Heart left ventricle (tissue), 16 donors: ENCODE measurements at places on chromosomes 12 and 14.

DNA sequence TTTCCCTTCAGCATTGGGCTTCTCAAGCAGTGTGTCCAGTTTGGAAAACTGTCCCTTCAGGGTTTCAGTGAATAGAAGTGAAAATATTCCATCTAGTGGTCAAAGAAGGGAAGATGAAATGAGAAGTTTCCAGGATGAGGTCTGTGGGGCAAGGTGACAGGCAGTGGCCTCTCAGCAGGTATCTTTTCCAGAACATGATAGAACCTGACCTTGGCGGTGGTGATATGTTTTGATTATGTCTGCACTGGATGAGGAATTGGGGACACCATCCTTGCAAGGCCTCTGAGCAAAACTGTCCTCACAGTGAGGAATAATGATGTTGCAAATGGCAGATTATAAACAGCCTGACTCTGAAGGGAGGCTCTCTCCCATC is 4.7 kb downstream of the GPX2 start:
- DNase-seq = no peak

DNA sequence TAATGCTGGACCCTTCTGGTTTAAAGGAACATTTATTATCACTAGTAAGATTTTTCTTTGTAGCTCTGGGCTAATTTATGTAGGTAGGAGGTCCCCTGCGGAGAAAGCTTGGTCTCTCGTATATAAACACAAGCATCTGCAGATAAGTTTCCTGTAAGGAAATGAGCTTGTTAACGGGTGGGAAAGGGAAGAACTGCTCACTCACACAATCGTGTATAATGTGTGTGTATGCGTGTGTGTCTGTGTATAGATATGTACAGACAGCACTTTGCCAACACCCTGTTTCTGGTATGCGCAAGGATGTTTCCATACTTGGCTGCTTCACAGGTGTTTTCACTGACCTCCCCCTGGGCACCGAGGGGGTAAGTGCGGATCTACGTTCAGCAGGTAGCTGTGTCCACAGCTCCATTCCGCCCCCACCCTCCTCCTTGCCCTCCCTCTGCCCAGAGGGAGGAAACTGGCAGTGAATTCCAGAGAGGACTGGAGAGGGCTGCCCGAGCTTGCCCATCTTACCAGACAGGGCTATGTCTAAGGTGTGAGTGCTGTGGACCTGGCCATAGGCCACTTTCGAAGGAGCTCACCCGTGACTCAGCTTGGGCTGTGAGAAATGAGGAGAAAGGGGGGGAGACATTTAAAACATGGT is 65.2 kb downstream of the NINJ2 start:
- peak; percentile 18 for DNase-seq

DNA sequence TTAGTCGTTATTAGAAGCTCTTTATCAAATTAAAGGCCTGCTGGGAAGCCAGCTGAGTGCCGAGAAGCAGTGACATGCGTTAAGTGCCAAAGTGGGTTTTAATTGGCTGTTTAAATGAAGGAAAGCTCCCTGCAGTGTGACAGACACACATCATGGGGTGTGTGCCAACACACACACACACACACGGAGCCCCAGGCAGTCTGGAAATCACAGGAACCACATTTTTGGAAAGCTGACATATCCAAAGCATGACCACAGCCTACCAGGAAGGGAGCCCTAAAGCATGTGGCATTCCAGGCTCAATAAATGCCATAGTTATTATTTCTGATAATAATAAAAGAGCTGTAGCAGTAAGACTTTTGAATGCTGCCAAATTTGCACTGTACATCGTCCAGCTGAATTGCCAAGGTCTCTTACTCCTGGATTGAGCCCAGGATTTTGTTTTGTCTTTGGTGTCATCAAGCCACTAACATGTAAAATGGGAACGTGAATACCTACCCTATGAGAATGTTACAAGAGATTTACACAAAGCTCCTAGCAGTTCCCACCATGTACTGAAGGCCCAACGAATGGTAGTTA is 135.1 kb downstream of the TMEM30B start:
- no peak for DNase-seq

DNA sequence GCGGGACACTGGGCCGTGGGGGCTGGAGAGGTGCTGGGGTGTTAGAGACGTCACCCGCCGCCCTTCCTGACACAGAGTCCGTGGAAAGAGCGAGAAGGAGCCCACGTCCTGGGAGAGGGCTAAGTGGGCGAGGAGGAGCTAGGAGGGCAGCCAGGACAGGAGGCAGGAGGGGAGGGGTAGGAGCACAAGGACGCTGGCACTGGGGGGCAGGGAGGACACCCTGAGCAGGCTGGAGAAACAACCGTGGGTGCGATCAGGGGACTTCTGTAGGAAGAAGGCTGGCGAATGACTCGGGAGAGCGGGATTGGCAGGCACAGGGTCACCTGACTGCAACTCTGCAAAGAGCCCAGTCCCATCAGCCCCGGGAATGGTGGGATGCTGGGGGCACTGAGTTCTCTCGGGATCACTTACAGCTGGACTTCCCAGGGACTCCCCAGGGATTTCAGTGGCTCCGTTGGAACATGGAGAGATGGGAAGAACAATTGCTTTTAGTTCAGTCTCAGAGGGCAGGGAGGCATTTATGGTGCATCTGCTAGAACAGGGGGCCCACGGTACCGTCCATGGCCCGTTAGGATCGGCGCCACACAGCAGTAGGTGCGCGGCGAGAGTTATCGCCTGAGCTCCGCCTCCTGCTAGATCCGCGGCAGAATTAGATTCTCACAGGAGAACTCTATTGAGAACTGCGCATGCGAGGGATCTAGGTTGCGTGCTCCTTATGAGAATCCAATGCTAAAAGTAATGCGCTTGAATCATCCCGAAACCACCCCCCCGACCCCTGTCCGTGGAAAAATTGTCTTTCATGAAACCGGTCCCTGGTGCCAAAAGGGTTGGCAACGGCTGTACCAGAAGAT is 24.3 kb downstream of the UBR7 start:
- peak; percentile 35 for DNase-seq

- DNase-seq = no peak
These were observed 300.7 kb upstream of the MDGA2 start for GRCh38 chr14:47976139-47976538.
